MM.1S (cell line): ENCODE measurements at places on chromosomes 7 and 10.

DNA sequence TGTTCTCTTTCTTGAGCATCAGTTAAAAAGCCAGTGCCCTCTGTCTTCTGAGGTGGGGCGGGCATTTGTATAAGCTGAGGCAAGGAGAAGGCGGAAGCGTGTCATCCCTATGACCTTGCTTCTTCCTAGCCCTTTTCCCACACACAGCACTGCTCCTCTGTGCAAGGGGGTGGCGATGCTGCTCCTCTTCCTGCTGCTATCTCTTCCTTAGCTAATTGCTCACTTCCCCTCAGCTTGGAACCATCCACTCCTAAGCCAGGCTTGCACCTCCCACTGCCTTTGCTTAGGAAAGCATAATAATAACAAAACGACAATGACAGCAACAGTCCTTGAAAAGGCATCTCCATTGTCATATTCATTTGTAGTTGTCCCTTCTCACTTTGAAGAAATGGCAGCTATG is 366.9 kb downstream of the PHTF2 start:
- no peaks in the 10 kb centered on the region for H3K4me1 ChIP-seq
- no peaks in the 10 kb centered on the region; the same call in 1 of the 2 replicates for H3K36me3 ChIP-seq
- no peak for DNase-seq
- H3K4me3 ChIP-seq: no peak overlapping the region
- H3K27me3 ChIP-seq: no peaks in the 10 kb centered on the region

DNA sequence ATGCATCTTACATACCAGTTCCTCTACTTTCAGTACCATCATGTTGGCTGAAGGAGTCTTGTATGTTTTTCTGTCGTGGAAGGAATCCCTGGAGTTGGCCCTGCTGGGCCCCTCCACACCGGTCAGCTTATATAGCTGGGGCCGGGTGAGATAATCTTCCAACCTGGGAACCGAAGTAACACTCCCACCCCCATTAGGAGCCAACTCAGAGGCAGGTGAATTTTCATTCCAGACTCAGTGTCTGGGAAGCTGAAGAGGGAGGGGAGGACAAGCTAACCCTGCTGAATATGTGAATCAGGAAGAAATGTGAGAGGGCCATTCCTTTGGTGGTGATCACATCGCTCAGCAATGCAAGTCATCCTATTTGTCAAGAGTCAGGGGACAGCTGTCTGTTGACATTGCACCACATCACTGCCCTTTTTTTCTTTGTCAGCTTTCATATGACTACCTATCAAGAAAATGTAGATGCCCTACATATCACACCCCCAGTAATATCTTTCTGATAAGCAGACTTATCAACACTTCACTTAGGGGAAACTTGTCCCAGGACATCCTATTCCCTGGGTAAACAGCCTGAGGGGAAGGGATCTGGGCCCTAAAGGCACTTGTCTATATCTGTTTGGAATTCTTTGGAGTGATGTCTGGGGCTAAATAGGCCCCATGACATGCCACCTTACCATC is at the start of gene ANKRD1:
ANKRD1 (minus strand) TSS at position 102 of the 681 bp plus-strand sequence; CDS start at position 42, 60 bp downstream.
- no peak within 1 kb of the TSS for H3K27ac ChIP-seq
- H3K4me1 ChIP-seq: no peaks in the 10 kb centered on the region
- no peak for DNase-seq
- no peak within 1 kb of the TSS for H3K4me3 ChIP-seq
- H3K27me3 ChIP-seq: no peaks in the 10 kb centered on the region
- H3K36me3 ChIP-seq: no peaks in the 10 kb centered on the region

DNA sequence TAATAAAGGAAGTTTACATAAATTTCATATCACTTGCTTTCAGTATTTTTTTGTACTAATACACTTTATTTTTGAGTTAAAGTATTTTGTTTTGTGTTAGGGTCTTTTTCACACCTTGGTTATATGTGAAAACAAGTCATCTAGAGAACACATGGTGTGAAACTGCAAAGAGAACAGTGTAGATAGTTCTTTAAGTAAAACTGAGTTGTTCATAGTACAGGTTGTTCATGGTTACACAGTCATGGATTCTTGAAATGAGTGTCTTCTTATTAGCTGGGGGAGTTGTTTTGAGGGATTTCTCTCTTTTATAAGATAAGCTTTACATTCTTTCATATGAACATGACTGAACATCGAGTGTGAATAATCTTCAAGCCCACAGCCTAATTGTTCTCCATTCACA is 244.2 kb downstream of the THSD7A start:
- H3K4me1 ChIP-seq: no peaks in the 10 kb centered on the region
- no peaks in the 10 kb centered on the region for H3K36me3 ChIP-seq
- no peaks in the 10 kb centered on the region for H3K27me3 ChIP-seq
- H3K4me3 ChIP-seq: no peak overlapping the region

- peaks cover 59% of the 10 kb centered on the region for H3K36me3 ChIP-seq
- H3K4me1 ChIP-seq: peaks cover 22% of the 10 kb centered on the region
- H3K27ac ChIP-seq: no peak overlapping the region
- no peaks in the 10 kb centered on the region for H3K27me3 ChIP-seq
Observed at GRCh38 chr10:43390759-43391158, 18.2 kb downstream of the HNRNPF start.

DNA sequence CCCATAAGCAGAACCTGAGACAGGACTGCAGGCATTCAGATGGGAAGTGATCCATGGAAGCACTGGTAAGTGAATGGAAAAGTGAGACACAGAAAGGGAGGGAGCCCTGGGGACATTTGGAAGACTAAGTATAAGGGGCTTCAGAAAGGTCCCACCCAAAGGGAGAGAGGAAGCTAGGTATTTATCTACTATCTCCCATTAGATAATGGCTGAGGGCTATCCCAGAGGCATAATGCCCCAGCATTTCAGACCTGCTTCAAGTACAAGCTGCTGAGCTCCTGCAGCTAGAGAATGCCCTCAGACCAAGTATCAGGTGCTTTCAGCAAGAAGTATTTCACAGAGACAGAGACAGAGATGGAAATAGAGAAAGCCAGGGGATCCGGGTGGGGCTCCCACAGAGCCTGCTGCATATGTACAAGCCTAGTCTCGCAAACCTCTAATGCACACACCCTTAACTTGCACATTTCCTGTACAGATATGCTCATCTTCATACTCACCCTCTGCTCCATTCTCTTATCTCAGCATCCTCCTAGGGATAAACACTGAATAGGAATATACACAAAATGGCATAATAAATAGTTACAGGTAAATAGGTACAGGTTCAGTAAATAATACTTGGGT is 20.2 kb downstream of the KDM7A start:
- no peak for DNase-seq
- no peaks in the 10 kb centered on the region for H3K27me3 ChIP-seq
- H3K36me3 ChIP-seq: no peaks in the 10 kb centered on the region
- H3K4me1 ChIP-seq: no peaks in the 10 kb centered on the region

- H3K36me3 ChIP-seq: no peaks in the 10 kb centered on the region
- DNase-seq: no peak
- H3K27ac ChIP-seq: no peak overlapping the region
Observed at GRCh38 chr10:124566981-124567835, 105.6 kb downstream of the LHPP start.

DNA sequence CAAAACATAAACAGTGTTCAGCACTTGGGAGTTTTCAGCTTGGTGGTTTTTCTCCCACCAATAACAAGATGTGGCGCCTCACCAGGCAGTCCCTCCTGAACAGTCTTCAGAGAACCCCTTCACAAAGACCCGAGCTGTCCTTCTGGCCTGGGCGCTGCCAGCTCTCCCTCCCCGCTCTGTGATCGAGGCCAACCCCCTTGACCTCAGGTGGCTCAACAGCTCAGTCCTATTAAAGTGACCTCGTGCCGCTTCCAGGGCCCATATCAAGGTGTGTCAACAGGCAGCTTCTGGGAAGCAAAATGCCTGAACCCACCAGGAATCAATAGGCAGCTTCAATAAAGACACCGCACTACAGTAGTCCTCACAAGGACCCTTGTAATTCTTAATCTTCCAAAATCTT is 63.3 kb downstream of the CHST15 start:
- no peak overlapping the region for H3K4me3 ChIP-seq
- no peaks in the 10 kb centered on the region for H3K27me3 ChIP-seq
- peaks cover 25% of the 10 kb centered on the region for H3K36me3 ChIP-seq
- no peak for DNase-seq
- no peaks in the 10 kb centered on the region for H3K4me1 ChIP-seq
- no peak overlapping the region for H3K27ac ChIP-seq

DNA sequence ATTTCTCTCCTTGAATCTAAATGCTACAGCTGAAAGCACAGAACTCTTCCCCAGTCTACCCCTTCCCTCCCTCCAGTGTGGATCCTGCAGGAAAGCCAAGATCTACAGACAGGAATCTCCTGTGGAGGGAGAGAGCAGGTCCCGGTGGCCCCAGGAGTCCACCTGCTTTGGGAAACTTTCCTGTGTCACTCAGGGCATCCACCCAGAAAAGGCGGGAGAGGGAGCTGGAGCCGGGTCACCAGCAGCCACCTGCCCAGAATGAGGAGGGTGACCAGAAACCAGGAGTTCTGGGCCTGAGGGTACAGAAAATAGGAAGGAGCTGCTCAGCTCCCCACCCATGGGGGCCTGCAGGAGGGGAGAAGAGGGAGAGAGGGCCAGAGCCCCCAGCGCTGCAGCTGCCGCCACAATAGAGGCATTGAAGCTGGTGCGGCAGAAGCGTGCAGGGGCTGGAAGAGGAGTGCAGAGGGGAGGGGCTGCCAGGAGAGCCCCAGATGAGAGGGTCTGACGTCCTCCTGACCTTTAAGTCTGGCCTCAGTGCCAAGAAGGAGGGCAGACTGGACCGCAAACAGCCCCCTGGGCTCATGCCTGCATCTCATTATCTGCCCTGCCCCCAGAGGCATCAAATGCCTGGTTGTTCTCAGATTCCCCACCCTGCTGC is 56.3 kb upstream of the TMEM72 start:
- no peaks in the 10 kb centered on the region for H3K27me3 ChIP-seq
- no peak overlapping the region for H3K4me3 ChIP-seq
- H3K27ac ChIP-seq: no peak overlapping the region
- no peaks in the 10 kb centered on the region for H3K36me3 ChIP-seq
- H3K4me1 ChIP-seq: no peaks in the 10 kb centered on the region
- no peak for DNase-seq

- H3K4me1 ChIP-seq: no peaks in the 10 kb centered on the region
- H3K36me3 ChIP-seq: no peaks in the 10 kb centered on the region
- DNase-seq: no peak
- no peak overlapping the region for H3K4me3 ChIP-seq
- no peak overlapping the region for H3K27ac ChIP-seq
- H3K27me3 ChIP-seq: no peaks in the 10 kb centered on the region
Observed at GRCh38 chr7:71563276-71563675, 431.3 kb downstream of the GALNT17 start.

- no peak overlapping the region for H3K27ac ChIP-seq
- no peak overlapping the region for H3K4me3 ChIP-seq
- H3K27me3 ChIP-seq: peaks cover 71% of the 10 kb centered on the region
- no peaks in the 10 kb centered on the region for H3K36me3 ChIP-seq
- H3K4me1 ChIP-seq: peaks cover 12% of the 10 kb centered on the region
Observed at GRCh38 chr7:96614154-96614867, 95.3 kb downstream of the SEM1 start.

- no peak overlapping the region for H3K4me3 ChIP-seq
- no peaks in the 10 kb centered on the region for H3K27me3 ChIP-seq
- H3K36me3 ChIP-seq: no peaks in the 10 kb centered on the region
- no peak for DNase-seq
Observed at GRCh38 chr7:70343519-70343918, 745.2 kb downstream of the AUTS2 start.

DNA sequence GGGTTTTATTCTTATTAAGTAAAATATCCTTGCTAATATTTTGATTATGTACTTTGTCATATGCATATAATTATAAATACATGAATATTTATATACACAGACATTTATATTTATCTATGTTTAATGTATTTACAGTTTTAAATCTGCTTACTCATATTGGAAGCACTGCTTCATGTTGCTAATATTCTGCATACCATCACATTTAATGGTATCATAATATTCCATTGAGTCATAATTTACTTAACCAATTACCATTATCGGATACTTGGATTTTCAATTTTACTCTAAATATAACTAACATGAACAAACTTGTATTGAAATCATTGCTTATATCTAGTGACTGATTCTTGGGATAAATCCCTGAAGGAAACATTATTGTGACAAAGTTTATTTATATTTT is 155.2 kb downstream of the MBL2 start:
- no peaks in the 10 kb centered on the region; the same call in 1 of the 2 replicates for H3K36me3 ChIP-seq
- no peak overlapping the region for H3K4me3 ChIP-seq
- no peaks in the 10 kb centered on the region for H3K27me3 ChIP-seq
- no peaks in the 10 kb centered on the region for H3K4me1 ChIP-seq
- no peak overlapping the region for H3K27ac ChIP-seq
- no peak for DNase-seq
